ENCODE measurements at places on chromosomes 5 and 9.

- no peak for DNase-seq
Measured at GRCh38 chr9:78821126-78821822, 524.3 kb downstream of the PSAT1 start.

DNA sequence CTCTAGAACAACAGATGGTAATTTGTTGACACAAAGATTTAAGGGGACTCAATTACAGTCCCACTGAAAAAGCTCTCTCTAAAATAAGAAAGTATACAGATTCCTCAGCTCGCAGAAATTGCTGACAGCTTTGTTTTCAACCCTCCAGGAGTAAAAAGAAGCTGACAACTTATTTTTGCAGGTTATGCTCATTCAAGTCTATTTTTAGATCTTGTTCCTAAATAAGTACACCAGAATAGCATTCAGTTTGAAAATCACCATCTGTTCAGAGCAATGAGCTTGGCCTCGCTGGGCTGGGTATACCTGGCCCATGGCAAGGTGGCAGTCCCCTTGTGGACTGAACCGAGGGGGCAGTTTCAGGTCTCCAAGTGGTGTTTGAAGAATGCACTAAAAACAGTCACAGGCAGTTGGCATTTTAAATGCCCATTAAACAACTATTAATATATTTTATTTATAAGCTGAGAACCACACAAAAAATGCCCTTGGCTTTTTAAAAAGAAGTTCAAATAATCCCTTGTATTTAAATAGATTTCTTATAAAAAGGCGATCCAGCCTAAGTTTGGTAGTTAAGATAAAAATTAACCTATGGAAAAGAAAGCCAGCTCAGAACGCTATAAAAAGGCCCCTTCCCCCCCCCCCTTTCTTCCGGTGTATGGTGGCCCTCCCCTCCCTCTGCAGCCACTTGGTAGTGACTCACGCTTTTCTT lies 169.2 kb downstream of the AUH start:
- peak; percentile 85 for DNase-seq

- DNase-seq, result no peak
Measured at GRCh38 chr5:156420665-156421064, 93.7 kb downstream of the SGCD start.

DNA sequence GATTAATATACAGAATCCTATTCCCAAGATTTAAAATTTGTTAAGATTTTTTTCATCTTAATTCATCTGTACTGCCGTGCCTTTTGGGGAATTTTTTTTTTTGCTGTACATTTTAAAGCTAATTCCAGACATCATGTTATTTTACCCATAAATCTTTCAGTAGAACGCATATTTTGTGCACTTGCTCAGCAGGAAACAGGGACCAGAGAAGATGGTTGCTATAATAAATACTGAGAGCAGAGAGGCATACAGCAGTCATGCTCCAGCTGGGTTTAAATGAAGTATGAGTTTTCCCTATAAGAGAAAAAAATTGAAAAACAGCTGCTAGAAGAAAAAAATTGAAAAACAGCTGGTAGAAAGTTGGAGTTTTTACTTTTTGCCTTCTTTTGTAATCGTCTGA lies 196.9 kb upstream of the PUM3 start:
- DNase-seq, result no peak

DNA sequence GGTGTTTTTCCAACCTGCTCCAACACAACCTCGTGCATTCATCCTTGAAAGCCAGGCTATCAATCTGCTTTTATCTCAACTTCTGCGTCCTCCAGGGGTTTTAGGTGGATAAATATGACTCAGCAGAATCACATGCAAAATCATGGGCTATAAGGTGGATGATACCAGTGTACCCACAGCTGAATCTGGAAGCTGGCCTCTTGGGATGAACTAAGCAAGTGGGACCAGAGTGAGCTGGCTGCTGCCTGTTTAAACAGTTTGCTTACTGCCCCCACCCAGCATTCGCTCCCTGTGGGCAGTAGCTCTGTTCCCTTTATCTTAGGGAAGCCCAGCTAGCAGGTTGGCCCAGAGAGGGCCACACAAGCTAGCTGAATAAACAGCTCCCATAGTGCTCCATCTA lies 194.0 kb downstream of the CRB2 start:
- no peak for DNase-seq

DNA sequence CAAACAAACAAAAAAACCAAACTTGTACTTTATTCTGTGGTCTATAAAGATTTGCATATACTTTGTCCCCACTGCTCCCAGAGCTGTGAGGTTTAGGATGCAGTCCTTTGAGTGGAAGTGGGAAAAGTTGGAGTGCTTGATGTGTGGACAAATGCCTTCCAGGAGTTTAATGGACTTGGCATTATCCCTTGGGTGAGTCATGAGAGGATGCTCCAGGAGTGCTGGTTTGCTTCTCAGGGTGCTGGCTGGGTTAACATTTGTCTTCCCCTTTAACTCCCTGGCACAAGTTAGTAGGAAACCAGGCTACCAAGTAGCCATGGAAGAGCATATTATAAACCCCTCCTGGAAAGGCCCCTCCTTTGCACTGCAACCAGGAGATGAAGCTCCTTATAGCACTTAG lies 417.4 kb upstream of the RIOK2 start:
- DNase-seq, result no peak

DNA sequence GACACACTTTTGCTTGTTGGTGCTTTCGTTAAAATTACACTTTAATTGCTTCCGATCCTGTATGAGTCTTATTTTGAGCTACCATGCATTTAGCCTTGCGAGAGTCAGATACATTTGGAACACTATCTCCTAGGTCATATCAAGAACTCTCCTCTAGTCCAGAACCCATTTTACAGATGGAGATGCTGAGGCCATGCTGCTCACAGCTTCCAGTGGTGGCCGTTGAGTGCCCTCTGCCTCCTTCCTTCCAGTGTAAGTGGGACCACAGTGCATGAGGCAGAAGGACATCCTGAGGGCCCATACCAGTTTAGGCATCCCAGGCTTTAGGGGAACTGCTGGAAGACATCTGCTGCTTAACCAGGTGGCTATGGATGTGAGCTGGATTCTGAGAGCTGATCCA lies 6.9 kb downstream of the CCNI2 start:
- DNase-seq, result no peak

DNA sequence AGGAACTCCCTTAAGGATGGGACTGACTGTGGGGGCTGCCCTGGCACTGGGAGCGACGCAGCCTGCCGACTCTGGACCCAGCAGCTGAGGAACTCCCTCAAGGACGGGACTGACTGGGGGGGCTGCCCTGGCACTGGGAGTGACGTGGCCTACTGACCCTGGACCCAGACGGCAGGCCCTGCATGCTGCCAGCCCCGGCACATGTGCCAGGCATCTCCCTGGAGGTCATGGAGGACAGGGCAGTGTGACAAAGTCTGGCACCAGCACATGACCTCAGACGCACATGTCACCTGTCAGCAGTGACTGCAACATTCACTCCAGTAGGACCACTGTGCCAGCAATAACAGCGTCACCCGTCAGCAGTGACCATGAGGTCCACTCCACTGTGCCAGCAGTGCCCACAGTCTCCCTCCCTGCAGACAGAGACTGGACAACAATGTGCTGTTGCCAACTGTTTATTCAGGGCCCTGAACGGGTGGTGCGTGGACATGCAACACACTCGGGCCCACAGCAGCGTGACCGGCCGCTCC lies 4.5 kb downstream of the FBXW5 start:
- no peak for DNase-seq

GRCh38 chr5:38795986-38796741 lies 49.6 kb upstream of the OSMR start:
- DNase-seq, result no peak

- no peak for DNase-seq
Measured at GRCh38 chr5:54446379-54446732, 9.1 kb upstream of the HSPB3 start.

- no peak for DNase-seq
Measured at GRCh38 chr5:90803876-90804275, 245.3 kb downstream of the ADGRV1 start.

DNA sequence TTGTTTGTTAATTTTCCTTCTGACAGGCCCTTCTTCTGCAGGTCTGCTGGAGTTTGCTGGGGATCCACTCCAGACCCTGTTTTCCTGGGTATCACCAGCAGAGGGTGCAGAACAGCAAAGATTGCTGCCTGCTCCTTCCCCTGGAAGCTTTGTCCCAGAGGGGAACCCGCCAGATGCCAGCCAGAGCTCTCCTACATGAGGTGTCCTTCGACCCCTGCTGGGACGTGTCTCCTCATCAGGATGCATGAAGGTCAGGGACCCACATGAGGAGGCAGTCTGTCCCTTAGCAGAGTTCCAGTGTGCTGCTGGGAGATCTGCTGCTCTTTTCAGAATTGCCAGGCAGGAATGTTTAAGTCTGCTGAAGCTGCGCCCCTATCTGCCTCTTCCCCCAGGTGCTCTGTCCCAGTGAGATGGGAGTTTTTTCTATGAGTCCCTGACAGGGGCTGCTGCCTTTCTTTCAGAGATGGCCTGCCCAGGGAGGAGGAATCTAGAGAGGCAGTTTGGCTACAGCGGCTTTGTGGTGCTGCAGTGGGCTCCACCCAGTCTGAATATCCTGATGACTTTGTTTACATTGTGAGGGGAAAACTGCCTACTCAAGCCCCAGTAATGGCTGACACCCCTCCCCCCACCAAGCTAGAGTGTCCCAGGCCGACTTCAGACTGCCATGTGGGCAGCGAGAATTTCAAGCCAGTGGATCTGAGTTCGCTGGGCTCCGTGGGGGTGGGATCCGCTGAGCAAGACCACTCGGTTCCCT lies 772.0 kb upstream of the FAM174A start:
- no peak for DNase-seq
